Right forelimb (tissue), 1 donor: ENCODE measurements at places on chromosomes 5 and 9.

GRCh38 chr5:109225716-109226625 lies 183.8 kb downstream of the PJA2 start:
- peak; percentile 48 for DNase-seq

DNA sequence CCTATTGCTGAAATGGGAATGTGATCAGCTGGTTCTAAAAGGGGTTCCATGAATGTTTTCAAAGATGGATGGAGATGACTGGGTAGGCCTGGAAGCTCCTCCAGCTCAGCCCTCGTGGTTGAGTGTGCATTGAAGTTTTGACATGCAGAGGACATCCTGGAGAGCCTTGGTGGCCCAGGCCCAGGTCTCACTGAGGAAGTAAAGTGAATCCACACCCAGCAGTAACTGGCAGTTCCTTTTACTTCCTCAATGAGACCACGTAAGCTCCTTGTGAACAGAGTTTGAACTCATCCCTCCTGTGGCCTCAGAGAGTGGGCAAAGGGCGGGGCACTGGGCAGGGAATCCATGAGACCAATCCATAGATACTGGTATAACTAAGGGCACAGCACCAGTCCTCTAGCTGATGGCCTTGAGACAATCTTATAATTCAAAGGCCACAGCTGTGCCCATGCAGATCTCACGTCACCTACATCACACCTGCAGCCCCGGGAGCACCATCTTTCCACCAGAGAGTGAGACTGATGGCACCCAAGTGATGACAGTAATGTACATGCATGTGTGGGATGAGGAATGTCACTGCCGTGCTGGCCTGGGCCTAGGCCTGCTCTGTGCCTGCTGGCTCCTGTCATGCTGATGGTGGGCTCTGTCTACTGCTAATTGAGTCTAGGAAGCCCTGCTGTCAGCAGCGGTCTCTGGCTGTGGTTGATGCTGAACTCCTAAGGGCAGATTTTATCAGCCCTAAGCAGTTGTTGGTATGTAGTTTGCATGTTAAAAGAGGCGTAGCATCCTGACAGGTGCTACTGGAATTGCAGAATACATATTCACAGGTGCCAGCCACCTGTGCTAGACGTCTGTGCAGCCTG lies 257.8 kb downstream of the FSTL4 start:
- no peak for DNase-seq

DNA sequence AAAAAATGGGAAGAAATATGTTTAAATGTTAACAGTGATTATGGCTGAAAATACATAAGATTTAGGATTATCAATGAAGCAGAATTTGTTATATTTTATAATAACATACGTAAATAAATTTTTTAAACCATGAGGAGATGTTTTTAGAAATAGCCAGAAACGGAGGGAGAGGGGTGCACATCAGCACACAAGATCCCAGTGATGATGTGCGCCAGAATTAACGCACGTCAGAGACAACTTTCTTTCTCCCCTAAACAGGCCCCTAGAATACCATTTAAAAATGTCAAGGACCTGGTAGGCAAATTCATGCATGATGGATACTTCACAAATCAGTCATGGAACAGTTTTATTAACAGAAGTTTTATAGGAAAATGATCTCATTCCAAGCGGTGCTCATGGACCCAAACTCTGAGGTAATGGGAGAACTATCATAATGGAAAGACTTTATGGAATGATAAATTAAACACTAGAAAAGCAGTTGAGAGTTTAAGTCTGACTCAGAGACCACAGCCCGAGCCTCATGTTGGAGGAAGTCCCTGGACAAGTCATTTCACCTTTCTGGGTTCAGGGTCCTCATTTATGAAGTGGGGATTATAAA lies 258.9 kb upstream of the GAS1 start:
- no peak for DNase-seq

- DNase-seq, result no peak
Observed at GRCh38 chr9:129875181-129875611, 39.9 kb downstream of the USP20 start.

GRCh38 chr5:125582352-125582751 lies 835.9 kb upstream of the ZNF608 start:
- no peak for DNase-seq
